ENCODE measurements at places on chromosomes 1 and 21.
A peak's percentile ranks its signal among the peaks of the same experiment; 100 is the strongest.

DNA sequence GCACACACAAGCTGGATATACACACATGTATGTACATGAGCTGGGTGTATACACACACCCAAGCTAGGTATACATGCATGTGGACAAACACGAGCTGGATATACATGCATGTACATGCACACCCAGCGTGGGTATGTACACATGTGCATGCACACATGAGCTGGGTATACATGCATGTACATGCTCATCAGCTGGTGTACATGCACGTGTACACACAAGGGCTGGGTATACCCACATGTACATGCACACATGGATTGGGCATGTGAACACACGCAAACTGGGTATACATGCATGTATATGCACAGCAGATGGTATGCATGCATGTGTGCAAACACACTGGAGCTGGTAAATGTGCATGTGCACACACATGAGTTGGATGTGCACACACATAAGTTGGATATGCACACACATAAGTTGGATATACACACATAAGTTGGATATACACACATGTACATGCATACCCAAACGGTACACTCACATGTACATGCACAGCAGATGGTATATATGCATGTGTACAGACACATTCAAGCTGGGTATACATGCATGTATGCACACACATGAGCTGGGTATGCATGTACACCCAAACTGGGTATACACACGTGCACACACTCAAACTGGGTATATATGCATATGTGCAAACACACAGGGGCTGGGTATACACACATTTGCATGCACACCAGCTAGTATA, 7.5 kb upstream of the GNB1 start:
- DNase-seq = no peak

GRCh38 chr1:39907528-39908453, 6.1 kb upstream of the MYCL start:
- DNase-seq = no peak

DNA sequence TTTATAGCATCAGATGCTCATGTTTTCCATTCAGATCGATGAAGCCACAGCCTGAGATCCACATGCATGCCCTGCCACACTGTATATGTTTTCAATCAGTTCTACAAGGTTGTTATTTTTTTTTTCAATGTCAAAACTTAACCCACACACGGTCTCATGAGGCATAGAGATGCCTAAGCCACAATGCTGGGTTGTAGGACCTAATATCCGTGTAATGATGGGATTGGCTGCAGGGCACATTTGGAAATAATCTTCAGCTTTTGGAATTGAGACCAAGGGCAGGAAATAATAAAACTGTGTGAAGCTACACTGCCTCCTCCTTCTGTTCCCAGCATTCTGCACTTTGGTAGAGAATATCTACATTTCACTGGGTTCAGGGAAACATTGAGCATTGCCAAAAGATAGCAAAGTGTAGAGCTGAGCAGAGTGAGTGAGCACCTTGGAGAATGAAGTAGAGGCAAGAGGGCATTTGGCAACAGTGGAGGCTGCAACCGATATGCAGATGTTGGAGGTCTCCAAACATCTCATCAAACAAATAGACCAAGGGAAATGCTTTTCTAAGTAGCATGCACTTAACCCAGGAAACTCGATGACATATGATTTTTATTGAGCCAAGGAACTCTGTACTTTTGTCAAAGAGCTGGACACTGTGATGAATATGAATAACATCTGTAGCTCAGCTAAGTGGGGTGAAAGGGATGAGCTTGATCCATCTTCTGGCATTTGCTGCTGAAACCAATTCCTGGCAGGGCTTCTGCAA, 176.7 kb downstream of the LYPLAL1 start:
- DNase-seq = no peak

GRCh38 chr1:907611-908451, 15.9 kb upstream of the SAMD11 start:
- no peak for DNase-seq

GRCh38 chr1:223831755-223832636, 13.8 kb downstream of the TP53BP2 start:
- DNase-seq = no peak

- no peak for DNase-seq
These were observed 36.7 kb upstream of the IGSF3 start for GRCh38 chr1:116704278-116704677.

DNA sequence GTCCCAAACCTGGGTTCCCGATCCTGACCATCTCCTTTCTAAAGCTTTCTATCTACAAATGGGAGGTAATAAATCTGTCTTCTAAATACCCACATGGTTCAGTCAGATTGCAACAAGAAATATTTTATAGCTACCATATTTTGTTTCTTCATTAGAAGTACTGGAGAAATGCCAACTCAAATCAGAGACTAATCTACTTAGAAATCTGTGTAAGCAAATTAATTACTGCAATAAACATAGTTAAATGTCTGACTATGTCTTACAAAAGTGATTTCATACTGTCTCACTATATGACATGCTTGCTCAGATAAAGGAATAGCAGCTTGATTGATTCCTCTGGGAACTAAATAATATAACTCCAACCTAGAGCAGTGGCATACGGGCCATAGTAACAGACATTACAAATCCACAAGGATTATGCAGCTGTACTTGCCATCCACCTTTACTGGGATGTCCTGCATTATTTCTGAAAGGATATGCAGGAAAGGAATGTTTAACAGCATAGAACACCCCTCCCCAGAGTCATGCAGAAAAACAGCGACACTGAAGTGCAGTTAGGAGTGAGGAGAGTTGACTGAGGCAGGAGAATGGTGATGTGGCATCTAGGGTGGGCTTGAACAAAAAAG, 80.3 kb downstream of the PCNX2 start:
- DNase-seq = no peak

GRCh38 chr1:57485643-57486042, 61.8 kb upstream of the DAB1 start:
- DNase-seq = no peak

DNA sequence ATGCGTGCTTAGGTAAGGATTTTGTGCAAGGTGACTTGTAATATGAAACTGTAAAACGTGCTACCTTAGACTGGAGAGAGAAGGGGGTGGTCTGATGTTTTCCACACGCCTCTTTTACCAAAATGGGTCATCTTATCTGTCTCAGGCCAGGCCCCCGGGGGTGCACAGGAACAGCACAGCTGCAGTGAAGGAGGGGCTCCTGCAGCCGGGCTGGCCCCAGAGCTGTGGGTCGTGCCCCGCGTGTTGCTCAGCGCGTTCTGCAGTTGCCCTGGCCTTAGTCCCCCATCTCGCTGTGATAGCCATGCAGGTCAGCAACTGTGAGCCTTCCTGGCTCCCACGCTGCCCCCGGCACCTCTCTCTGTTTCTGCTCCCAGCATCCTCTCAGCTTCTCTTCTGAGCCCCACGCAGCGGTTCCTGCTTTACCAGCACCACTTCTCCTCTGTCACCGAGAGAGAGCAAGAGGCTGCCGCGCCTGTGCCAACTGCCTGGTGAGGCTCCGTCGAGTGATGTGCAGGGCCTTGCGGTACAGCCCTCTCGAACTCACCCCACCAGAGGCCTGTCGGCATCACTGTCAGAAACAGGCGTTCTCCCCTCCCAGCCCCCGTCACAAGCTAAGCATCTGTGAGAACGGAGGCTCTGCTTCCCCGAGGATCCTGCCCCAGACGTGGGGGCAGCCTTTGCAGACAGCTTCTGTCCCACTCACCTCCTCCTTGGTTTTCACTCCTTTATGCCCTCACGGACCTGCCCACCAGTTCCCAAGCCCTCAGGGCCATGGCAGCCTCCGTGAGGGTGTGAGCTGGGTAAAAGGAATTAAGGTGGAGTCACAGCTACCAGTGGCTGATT, 73.3 kb downstream of the ADARB1 start:
- no peak for DNase-seq

DNA sequence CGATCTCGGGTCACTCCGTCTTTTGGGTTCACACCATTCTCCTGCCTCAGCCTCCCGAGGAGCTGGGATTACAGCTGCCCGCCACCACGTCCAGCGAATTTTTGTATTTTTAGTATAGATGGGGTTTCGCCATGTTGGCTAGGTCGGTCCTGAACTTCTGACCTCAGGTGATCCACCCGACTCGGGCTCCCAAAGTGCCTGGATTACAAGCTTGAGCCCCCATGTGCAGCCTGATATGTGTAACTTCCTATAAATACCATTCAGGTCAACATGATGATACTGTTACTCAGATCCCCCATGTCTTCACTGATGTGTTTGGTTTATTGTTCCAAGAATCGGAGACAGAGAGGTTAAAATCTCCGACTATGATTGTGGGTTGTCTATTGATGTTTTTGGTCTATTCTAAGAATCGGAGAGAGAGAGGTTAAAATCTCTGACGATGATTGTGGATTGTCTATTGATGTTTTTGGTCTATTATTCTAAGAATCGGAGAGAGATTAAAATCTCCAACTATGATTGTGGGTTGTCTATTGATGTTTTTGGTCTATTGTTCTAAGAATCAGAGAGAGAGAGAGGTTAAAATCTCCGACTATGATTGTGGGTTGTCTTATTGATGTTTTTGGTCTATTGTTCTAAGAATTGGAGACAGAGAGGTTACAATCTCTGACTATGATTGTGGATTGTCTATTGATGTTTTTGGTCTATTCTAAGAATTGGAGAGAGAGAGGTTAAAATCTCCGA, 17.0 kb downstream of the C1orf159 start:
- no peak for DNase-seq

DNA sequence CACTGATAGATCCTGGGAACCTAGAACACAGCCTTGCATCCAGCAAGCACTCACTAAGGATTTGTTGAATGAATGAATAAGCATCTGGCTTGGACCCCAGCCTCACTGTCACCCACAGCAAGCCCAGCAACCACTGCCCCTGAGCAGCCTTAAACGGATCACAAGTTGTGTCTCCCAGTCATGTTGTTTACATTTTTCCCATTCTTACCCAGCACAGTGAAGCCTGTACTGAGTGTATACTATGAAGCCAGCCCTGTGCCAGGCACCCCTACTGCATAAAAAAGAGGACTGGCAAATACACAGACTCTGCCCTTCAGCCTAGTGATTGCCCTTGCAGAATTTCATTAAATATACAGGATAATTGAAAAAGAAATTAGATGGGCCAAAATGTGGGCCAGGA, 30.2 kb downstream of the RRAGC start:
- DNase-seq = no peak

DNA sequence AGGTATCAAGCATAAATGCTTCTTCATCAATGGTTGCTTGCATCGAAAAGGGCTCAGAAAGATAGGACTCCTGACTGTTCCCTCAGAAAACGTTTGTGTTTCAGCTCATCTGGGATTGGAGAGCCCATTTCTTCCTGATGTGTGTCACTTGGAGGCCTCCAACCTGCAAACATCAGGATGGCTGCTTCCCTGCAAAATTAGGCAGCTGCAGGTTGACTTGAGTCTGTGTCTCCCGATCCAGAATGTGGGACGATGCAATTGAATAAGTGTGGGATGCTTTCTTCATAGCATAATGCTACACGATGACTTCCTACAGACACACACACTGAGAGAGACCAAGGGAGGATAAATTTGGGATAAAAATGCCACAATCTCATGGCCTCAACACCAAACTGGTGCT, 42.2 kb downstream of the OLIG1 start:
- no peak for DNase-seq

DNA sequence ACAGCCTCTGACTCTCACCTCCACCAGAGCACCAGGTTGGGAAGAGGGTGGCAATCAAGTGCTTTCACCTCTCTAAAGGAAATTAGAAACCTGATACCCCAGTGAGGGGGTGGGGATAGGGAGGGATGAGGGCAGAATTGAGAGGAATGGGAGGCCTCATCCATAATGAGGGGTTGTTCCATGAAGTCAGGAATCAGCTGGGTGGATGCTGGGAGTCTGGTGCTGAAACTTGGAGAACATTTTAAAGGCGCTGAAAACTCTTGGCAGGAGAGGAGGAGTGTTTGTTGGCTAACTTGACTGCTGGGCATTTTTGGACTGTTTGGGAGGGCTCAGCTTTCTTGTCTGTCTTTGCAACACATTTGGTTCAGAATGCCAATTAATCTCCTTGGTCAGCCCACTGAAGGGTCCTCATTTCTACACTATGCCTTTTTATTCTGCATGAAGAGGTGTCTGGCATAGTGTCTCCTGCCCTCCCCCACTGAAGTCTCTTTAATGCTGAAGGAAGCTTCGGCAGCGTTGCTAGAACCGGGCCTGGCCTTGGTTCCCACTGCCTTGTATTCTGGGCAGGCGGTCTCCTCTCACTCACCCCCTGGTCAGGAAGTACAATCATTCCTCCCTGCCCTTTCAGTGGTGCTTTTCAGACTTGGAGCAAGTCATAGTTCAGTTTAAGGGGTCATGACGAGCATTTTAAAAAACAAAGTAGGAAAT, 2.2 kb downstream of the PHGDH start:
- DNase-seq = no peak

- DNase-seq = no peak
These were observed 7.1 kb downstream of the SLC37A1 start for GRCh38 chr21:42520628-42521253.

DNA sequence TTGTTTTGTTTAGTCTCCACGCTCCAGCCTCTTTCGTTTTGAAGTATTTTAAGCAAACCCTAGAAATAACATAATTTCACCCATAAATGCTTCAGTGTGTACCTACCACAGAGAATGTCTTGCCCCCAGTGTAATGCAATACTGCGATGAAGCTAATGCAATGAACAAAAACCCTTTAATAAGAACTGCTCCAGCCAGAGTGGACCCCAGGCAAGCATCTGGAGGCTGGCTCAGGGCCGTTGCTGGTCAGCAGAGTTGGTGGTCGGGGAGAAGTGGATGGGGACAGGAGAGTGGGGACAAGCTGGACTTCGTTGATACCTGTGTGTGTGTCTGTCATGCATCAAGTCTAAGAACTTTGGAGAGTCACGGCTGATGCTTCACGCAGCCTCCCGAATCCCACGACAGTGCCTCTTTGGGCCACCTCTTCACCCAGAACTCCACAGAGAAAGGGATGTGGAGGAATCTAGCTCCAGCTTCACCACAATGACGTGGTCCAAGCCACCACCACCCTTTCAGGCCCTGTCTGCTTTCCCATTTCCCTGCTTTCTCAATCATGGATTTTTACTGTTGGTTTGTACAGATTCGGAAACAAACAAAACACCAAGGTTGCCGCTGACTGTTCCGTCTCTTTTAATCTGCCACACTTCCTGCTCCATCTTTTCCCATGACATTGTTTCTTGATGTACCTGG, 108.6 kb upstream of the ERRFI1 start:
- DNase-seq = no peak

GRCh38 chr1:175690298-175690697, 53.1 kb downstream of the TNR start:
- DNase-seq = no peak

GRCh38 chr1:201042779-201043461, 19.4 kb upstream of the KIF21B start:
- peak; percentile 43 for DNase-seq

GRCh38 chr21:31992391-31992790, 119.6 kb downstream of the HUNK start:
- no peak for DNase-seq

- DNase-seq = no peak
These were observed 6.3 kb upstream of the SRRM1 start for GRCh38 chr1:24636661-24637357.

GRCh38 chr21:45499970-45500577, 42.2 kb downstream of the SLC19A1 start:
- DNase-seq = no peak

Measured in stimulated activated CD8-positive, alpha-beta memory T cell treated with anti-CD3 and anti-CD28 coated beads, Interleukin-4, amount 100 ng/mL, for 1 hour (primary cell).